ENCODE measurements at places on chromosomes 11 and 22.
A peak's percentile ranks its signal among the peaks of the same experiment; 100 is the strongest.

DNA sequence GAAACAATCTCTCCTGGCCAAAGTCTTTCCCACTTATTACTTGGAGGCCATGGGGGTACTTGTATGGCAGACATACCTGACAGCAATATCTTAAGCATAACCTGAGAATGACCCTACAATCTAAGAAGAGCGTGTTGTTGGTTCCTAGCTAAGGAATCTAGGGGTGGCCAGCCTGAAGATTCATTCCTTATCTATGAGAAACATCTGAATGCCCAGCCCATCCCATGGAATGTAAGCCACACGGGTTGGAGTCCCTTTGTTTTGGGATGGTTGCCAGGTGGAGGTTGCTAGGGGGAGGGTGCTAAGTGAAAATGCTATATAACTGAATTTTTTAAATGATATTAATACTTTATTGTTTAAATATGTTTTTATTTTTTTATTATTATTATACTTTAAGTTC, 725.0 kb downstream of the ETS1 start:
- DNase-seq: peak; percentile 23

DNA sequence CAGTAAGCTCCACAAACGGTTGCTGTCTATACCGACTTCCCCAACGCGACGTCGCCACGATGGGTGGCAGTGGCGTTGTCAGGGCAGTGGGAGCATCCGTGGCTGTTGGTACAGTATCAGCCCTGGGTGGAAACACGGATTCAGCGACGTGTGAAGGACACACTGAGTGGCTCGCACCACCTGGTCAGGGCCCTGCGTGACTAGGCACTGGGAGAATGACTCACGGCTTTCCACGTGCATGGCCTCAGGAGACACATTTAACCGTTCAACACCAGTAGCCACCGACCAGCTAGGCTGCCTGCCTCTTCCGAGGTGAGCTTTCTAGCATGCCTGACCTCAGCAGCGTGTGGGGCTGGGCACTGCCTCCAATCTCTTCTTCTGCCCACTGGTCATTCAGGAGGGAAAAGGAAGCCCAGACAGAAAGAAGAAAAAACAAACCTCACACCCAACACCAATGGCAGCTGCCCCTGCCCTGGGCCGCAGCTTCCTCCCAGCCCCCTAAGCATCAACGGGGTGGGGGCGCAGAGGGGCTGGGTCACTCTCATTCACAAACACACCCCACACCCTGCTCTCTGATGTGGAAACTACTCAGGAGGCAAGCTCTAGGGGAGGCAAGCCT, 59.0 kb downstream of the MYH9 start:
- DNase-seq: peak; percentile 93

DNA sequence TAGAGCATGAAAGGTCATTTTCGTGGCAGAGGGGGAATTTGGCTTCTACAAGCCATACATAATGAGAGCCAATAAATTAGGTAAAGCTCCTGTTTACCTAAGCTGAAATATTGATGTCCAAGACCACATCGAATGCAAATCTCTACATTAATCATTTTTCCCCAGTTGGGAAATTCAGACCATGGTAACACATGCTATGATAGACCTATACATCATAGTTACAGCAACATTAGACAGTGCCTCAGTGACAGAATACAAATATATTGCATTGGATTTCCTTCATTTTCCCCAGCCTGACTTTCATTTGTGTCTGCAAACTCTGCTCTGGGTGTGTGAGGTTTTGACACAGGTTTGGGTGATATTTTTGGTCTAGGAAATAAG, 1079.7 kb upstream of the TENM4 start:
- no peak for DNase-seq

DNA sequence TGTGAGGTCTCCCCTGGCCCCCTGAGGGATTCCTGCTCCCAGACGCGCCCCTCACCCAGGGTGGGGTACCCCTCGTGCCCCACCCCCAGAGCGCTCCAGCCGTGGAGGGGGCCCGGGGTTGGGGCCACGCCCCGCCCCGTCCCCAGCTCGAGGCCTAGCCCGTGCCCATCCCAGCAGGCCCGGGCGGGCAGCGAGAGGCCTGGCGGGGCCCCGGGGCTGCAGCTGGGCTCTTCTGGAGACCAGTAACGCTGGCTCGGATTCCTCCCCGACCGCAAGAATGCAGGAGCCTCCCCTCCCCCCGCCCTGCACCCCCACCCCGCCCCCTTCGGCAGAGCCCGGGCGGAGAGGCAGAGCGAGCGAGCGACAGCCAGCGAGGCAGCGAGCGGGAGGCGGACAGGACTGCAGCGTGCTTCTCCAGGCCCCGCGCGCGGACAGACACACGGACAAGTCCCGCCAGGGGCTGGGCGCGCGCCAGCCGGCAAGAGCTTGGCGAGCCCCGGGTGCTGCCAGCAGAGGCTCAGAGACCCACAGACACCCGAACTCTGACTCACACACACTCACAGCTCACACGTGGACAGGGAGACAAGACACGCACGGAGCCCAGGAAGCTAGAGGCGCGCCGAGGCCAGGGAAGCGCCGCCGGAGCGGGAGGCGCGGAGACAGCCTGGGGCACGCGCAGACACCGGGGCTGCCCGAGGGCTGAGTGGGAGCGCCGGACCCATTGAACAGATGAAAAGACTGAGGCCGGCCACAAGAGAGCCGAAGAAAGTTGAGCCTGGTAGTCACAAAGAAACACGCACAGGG, 15.2 kb downstream of the BCL9L start:
- peak; percentile 86 for DNase-seq

DNA sequence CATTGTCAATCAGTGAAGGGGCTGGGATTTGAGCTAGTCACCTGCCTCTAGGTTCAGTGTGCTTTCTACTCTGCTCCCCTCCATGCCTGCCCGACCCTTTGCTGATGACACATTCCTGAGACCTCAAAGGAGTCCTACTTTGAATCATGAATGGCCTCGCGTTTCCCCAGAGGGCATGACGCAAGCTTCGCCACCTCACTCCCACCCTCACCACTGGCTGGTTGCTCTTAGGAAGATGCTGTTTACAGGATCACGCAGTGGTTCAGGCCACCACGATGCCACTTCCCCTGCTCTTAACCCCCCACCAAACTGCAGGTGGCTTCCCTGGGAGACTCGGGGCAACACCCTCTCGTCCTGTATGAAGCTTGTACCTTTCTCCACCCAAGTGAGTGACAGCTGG, 62.9 kb upstream of the B3GAT1 start:
- DNase-seq: no peak

DNA sequence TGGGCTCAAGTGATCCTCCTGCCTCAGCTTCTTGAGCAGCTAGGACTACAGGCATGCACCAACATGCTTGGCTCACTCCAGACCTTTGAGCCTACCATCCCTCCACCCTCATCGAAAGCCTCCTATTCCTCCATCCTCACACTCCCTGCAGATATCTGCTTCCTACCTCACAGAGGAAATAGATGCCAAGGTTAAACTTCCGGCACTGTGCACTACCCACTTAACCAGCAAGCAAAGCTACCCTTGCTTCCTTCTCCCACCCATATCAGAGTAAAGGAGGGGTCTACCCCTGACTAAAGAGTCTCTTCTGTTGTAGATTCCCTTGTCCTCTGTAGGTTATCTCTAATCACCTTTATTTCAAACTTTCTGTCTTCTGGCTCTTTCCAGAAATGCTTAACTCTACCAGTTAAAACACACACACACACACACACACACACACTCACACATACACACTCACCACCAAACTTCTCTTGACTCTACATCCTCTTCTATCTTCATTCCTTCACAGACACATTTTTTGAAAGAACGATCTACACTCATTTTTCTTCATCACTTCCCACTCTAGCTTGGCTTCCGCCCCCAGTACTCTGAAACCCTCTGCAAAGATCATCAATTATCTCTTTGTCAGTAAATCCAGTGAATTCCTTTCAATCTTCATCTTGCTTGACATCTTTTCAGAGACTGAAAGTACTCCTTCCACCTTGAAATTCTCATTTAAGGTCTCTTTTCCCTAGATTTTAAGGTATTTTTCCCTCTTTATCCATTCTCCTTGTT, 10.9 kb upstream of the SIK2 start:
- no peak for DNase-seq

DNA sequence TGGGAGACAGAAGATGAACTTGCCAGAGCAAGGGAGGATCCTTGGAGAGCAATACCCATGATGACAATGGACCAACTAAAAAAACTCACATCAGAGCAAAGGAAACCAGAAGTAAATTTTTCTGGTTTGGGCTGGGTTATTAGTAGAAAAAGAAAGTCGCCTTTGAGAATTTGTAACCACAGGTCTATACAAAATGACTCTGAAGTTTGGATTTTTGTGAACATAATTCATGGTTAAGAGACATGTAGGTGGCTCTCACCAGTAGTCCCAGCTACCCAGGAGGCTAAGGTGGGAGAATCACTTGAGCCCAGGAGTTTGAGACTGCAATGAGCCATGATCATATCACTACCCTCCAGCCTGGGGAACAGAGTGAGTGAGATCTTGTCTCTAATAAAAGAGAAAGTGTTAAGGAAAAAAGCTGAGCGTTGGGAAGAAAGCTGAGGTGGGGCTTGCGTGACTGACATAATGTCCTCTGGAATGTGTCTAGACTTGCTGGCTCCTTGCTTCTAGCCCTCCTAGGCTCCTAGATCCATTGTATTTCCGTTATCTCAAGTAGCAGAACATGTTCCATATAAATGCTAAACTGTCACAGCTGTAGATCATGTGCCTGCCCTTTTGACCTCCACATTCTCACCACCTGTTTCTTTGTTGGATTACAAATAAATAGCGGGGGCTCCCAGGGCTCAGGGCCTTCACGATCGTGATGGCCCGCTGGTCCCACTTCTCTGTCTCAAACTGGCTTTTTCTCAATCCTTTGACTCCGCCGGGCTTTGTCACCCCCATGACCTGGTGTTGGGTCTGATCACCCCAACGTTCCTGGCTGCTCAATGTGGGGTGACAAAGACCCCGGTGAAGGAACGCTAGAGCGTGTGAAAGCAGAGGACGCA, 56.2 kb upstream of the SC5D start:
- DNase-seq: peak; percentile 70

GRCh38 chr11:117052196-117053149, 45.8 kb downstream of the SIK3 start:
- DNase-seq: no peak

DNA sequence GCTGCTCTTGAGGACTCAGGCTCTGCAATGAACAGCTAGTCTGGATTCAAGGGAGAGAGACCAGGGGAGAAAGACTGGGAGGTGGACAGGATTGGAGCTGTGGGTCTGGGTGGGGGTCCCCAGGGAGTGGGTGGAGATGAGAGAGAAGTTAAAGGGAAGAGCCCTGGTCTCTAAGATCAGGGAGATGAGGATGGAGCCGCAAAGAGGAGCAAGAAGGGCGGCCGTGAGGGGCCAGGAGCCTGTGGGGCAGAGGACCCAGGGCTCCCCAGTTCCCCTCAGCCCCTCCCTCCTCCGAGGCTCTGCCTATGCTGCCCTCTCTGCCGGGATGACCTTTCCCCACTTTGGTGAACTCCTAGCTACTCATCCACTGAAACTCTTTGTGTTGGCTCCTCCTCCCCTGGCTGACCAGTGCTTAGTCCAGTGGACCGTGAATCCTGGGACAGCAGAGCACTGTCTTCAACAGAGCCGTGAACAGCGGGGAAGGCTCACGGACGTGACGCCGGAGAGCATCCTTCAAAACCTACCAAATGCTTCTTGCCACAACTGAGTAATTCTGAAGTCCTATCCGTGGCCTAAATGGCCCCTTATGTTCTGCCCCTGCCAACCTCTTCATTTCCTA, 16.4 kb upstream of the RFPL3 start:
- peak; percentile 23 for DNase-seq

- DNase-seq: no peak
Observed at GRCh38 chr11:121081321-121081720, 19.7 kb upstream of the TECTA start.

- no peak for DNase-seq
Observed at GRCh38 chr11:50423208-50423607, 390.5 kb downstream of the OR4C45 start.

DNA sequence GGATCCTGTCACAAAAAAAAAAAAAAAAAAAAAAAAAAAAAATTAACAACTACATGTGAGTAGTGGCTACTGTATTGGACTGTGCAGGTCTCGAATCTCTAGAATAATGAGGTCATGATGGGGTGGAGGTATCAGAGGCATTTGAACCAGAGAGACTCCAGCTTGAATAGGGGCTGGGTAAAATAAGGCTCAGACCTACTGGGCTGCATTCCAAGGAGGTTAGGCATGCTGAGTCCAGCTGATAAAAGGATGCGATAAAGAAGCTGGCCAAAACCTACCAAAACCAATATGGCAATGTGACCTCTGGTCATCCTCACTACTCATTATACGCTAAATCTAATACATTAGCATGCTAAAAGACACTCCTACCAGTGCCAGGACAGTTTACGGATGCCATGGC, 5.9 kb upstream of the PACSIN3 start:
- no peak for DNase-seq

DNA sequence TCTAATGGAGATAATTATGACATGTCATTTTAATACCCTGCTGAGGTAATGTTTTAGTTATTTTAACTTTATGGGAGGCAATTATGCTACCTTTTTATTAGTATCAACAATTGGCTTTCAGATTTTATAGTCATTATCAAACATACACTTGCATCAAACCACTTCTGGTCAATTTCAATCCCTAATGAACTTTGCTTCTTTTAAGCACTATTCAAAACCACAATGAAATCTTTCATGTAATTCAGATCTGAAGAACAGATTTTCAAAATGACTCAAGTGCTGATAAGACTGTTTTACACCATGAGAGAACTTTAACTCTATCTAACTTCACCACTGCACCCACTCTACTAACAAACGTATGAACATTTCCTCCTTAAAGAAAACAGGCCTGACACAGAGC, 25.9 kb upstream of the CCDC34 start:
- DNase-seq: peak; percentile 23

- peak; percentile 75 for DNase-seq
Observed at GRCh38 chr11:20360650-20361049, 2.9 kb upstream of the HTATIP2 start.

DNA sequence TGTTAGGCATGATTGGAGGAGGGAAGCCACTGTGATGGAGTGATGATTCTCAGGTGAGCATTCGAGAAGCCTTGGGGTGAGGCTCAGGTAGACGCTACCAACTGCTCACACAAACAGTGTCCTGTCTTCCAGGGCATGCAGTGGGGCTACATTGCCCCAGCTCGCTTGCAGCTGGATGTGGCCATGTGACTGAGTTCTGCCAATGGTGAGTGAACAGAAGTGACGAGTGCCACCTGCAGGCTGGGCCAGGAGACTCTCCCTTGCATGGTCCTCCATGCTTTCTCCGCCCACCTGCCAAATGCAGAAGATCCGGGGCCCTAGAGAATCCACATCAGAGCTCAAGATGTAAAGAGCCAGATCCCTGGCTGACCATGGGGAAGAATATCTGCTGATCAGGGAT, 195.9 kb downstream of the BCR start:
- peak; percentile 58 for DNase-seq

- no peak for DNase-seq
Observed at GRCh38 chr11:130122141-130122575, 37.4 kb upstream of the ST14 start.

DNA sequence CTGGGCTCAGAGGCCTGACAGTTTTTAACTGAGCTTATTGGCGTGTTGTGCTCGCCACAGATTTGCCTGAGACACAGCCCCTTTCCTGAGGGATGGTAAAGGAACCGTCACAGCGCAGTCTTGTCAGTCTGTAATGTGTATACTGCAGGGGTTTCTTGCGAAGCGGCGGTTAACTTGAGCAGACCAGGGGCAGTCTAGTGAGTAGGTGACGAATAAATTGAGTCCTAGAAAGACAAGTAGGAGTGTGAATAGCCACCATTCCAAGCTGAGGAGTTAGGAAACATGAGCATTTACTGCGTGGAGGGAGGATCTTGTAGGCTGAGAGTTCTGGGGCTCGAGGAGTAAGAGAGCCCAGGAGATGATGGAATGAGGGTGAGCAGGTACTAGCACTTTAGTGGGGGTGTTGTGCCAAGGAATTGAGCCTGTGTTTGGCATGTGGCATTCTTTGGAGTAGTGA, 1.4 kb downstream of the MED15 start:
- DNase-seq: peak; percentile 30

- no peak for DNase-seq
Observed at GRCh38 chr11:75826461-75827230, 11.6 kb downstream of the UVRAG start.

Data from Daoy (cell line).